ENCODE measurements at places on chromosomes 13 and 19. TPM values are rescaled to one million over a fixed set of nuclear protein-coding genes. Genes with fewer than 3 reads are reported as not detected.

DNA sequence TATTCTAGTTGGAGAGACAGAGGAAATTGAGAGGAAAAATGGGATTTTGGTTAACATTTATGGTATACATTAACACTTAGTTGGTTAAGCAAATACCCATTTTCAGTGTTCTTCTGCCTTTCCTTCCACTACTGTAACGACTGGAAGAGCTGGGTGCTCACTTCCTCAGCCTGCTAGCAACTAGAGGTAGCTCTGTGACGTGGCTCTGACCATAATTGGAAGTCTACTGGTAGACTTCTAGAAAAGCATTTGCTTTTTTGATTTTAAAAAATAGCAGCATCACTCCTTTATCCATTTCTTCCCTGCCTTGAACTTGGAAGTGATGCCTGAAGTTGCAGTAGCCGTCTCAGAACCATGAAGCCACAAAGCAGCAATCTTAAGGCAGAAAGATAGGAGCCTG lies 15.9 kb downstream of the NHLRC3 start:
- H3K4me1 ChIP-seq = no peaks in the 10 kb centered on the region
- H3K4me3 ChIP-seq = no peak overlapping the region
- H3K27me3 ChIP-seq = no peaks in the 10 kb centered on the region
- DNase-seq = no peak
- H3K27ac ChIP-seq = no peak overlapping the region

DNA sequence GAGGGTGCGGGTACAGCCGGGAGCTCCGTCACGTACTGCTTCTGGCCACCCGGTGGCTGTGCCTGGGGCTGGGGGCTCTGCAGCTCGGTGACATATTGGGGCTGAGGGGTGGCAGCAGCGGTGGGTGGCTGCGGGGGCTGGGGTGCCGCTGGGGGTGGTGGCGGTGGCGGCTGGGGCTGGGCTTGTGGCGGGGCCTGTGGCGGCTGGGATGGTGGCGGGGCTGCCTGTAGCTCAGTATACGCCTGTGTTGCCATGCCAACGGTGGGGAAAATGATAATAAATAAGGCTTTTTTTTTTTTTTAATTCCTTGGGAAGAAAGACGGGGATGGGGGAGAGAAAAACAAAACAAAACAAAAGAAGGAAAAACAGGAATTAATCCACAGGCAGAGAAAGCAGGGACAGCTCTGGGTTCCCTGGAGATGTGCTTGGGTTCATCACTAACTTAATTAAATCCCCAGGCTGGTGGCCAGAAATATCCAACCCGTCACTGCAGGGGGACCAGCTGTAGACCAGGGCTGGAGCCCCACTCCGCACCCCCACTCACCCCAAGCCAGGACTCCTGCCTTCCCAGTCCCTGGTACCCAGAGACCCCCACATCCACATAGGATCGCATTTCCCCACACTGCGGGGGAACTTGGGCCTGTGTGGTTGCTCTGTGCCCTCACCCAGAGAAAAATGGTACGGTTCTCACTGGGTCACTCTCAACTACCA lies 12.4 kb downstream of the RFX1 start:
- no peaks in the 10 kb centered on the region for H3K27me3 ChIP-seq
- no peak for DNase-seq
- H3K27ac ChIP-seq = no peak overlapping the region
- H3K36me3 ChIP-seq = peaks cover 16% of the 10 kb centered on the region
- peaks cover 13% of the 10 kb centered on the region for H3K4me1 ChIP-seq

DNA sequence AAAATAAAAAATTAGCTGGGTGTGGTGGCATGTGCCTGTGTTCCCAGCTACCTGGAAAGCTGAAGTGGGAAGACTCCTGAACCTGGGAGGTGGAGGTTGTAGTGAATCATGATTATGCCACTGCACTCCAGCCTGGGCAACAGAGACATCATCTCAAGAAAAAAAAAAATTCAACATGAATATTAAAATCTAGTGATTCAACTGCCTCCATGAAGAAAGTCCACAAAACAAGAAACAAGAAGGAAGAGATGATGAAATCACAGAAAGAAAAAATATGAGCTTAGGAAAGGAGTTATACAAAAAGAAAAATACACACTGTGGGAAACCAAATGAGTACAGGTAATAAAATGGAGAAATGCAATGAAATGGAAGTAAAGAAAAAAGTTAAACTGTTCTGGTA lies 99.6 kb upstream of the SIAH3 start:
- no peak overlapping the region for H3K27ac ChIP-seq
- no peaks in the 10 kb centered on the region for H3K27me3 ChIP-seq
- H3K4me3 ChIP-seq = no peak overlapping the region

GRCh38 chr13:110503037-110503901 lies 58.3 kb downstream of the RAB20 start:
- no peaks in the 10 kb centered on the region for H3K4me1 ChIP-seq
- H3K27ac ChIP-seq = no peak overlapping the region
- no peak overlapping the region for H3K4me3 ChIP-seq

GRCh38 chr19:55248166-55248675 lies 10.6 kb downstream of the PPP6R1 start:
- no peak overlapping the region for H3K27ac ChIP-seq
- H3K27me3 ChIP-seq = no peaks in the 10 kb centered on the region
- DNase-seq = no peak
- peaks cover 59% of the 10 kb centered on the region for H3K4me1 ChIP-seq
- H3K4me3 ChIP-seq = no peak overlapping the region

The NBEA gene
- total RNA-seq = 1.8 TPM

The ITM2B gene
- 653 TPM for total RNA-seq

The RINL gene
- 64.4 TPM for total RNA-seq

The CEACAM20 gene
- total RNA-seq = not detected
